ENCODE measurements at places on chromosomes 1 and 21. TPM values are rescaled to one million over a fixed set of nuclear protein-coding genes. Genes with fewer than 3 reads are reported as not detected.

- DNase-seq, result no peak
Measured at GRCh38 chr1:246065592-246065991, 441.5 kb downstream of the SMYD3 start.

DNA sequence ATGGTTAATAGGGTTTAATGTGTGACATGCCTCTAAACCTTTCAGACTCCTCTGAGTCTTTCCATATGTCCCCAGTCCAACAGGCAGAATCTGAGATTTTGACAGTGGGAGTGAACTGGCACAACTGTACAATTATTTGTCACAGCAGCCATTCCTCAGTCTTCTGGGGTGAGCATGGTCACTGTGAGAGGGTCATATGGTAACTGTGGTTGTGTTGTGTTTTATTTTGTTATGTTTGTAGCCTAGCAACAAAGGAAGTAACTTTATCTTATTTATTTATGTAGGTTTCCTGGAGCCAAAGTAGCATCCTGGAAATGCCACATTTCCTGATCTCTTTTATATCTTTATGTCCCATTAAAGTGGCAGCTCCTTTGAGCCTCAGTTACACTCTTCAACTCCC is 1067.9 kb downstream of the TTLL7 start:
- no peak for DNase-seq

DNA sequence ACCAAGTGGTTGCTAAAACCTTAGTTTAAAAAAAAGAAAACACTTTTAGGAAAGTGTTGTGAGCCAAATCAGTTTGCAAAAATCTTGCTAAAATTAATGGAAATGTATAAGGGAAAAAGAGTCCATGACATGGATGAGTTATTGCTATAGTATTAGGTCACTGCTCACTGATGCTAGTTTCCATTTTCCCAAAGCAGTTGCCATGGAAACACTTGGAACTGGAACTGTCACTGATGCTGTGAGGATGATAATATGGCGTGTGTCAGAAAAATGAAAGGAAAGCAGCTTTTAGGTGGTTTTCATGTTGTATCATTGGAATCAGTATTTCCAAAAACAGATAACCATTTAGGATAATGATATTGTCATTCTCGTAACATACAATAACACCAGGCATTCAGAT is 104.4 kb downstream of the PHTF1 start:
- DNase-seq, result no peak

- no peak for DNase-seq
Measured at GRCh38 chr21:29385934-29386520, 87.3 kb downstream of the BACH1 start.

The ANKRD34A gene
- 3.4 TPM for total RNA-seq

Data from mucosa of gallbladder (tissue), 1 donor.